Testis (tissue), 5 donors: ENCODE measurements at places on chromosomes 2 and 18.

DNA sequence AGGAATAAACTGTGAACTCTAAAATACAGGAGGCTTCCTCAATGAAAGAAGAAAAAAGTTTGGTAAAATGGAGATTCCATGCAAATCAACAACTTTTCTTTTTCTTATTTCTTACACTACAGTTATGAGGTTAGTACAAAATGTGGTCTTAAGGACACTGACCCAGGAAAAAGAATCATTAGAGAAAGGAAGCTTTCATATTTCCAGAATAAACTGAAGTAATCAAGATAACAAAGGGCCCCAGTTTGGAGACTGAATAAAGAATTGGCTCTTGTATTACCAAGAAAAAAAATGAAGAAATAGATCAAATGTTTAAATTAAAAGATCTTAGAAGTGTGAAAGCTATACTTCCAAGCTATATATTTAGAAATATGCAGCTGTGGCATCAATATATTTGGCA is 72.3 kb downstream of the SLC66A3 start:
- H3K4me1 ChIP-seq = no peaks in the 10 kb centered on the region
- no peaks in the 10 kb centered on the region for H3K27me3 ChIP-seq
- no peak overlapping the region for H3K27ac ChIP-seq
- no peaks in the 10 kb centered on the region for H3K36me3 ChIP-seq
- no peak overlapping the region for H3K4me3 ChIP-seq

- no peak overlapping the region for H3K4me3 ChIP-seq
- H3K4me1 ChIP-seq = peaks cover 10% of the 10 kb centered on the region
- H3K27ac ChIP-seq = no peak overlapping the region
These were observed 64.1 kb downstream of the ZCCHC2 start for GRCh38 chr18:62586781-62587487.

DNA sequence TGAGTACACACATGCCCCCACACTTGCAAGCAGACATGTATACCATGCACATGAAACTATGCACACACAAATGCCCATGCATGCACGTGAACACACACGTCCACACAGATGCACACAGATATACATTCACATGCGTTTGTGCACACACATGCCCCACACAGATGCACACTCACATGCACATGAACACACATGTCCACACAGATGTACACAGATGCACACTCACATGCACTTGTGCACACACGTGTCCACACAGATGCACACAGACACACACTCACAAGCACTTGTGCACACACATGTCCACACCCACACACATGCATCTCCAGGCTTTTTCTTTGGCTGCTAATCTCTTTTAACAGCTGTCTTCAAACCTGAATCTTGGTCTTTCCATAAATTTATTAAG is 31.1 kb downstream of the SNTG2 start:
- H3K4me1 ChIP-seq = peaks cover 10% of the 10 kb centered on the region
- H3K4me3 ChIP-seq = no peak overlapping the region
- no peaks in the 10 kb centered on the region for H3K27me3 ChIP-seq

DNA sequence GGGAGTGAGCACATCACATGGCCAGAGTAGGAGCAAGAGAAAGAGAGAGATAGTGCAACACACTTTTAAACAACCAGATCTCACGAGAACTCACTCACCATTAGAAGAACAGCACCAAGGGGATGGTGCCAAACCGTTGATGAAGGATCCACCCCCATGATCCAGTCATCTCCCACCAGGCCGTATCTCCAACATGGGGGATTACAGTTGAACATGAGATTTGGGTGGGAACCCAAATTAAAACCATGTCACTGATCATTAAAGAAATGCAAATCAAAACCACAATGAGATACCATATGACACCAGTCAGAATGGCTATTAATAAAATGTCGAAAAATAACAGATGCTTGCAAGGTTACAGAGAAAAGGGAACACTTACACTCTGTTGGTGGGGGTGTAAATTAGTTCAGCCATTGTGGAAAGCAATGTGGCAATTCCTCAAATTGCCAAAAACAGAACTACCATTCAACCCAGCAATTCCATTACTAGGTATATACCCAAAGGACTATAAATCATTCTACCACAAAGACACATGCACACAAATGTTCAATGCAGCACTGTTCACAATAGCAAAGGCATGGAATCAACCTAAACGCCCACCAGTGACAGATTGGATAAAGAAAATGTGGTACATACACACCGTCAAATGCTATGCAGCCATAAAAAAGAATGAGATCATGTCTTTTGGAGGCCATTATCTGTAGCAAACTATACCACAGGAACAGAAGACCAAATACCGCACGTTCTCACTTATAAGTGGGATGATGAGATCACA is 137.1 kb downstream of the COL6A3 start:
- H3K27me3 ChIP-seq = no peaks in the 10 kb centered on the region
- H3K27ac ChIP-seq = no peak overlapping the region
- no peak overlapping the region for H3K4me3 ChIP-seq
- no peak for DNase-seq

DNA sequence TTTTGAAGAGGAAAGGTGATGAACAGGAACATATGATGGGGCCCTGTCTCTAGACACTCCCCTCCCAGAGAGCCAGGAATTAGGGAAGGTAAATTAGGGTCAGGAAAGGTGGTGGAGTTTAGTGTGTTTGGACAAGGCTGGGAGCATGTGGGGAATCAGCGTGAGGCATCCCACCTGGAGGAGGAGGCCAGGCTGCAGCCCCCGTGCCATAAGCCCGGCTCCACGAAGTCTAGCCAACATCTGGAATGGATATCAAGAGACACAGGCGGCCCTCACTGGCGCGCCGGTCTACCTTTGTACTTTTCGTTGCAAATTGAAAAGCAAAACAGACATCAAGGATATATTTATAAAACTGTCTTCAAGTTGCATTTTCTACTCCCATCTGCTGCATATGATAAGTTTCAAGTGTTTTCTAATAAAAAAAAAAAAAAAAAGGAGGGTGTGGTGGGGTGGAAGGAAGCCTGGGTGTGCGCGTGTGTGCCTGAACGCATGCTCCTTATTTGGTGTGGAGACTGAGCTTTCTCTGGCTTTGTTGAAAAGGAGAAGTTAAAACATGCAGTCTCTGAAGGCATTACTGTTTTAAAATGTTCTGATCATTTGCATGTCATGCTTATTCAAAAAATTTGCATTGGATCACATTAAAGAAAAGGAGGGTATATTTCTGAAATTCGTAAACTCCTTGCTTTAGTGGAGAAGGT is 546.7 kb upstream of the ID2 start:
- H3K27ac ChIP-seq = no peak overlapping the region
- H3K36me3 ChIP-seq = no peaks in the 10 kb centered on the region
- DNase-seq = no peak
- H3K4me1 ChIP-seq = no peaks in the 10 kb centered on the region
- H3K4me3 ChIP-seq = no peak overlapping the region

- no peak overlapping the region for H3K27ac ChIP-seq
- H3K27me3 ChIP-seq = no peaks in the 10 kb centered on the region
These were observed 19.1 kb upstream of the BCL2L11 start for GRCh38 chr2:111101592-111101991.

- no peak overlapping the region for H3K4me3 ChIP-seq
- no peaks in the 10 kb centered on the region for H3K36me3 ChIP-seq
- DNase-seq = no peak
These were observed 4.1 kb upstream of the LRP1B start for GRCh38 chr2:142134911-142135310.

DNA sequence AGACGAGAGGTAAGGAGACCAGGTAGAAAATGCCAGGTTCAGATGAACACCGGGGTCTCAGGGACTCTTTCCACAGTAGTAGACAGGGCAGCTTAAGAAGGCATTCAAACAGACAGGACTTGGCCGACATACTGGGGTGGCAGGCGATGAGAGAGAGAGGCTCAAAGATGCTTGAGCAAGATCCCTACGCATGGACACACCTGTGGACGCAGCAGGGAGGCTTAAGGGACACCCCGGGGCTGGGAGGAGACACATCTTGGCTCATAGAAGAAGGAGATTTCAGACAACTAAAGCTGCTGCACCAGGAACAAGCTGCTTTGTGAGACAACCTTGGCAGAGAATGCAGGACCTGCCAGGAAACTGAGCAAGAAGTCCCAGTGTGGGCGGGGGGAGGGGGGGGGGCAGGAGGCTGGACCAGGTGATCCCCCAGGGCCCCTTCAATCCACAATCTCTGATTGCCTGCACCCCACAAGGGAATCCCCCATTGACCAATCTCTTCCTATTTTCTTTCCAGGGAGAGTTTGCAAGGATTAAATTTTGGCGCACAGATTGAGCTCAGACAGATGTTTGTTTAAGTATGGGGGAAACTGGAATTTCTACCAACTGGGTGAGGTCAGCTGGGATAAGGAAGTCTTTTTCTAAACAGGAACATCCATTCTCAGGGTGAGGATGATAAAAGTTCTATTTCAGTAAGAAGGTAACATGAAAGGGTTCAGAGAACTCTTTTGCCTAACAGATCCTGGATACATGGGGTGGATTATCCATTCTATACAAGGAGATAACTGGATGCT is 400.7 kb downstream of the NBAS start:
- H3K36me3 ChIP-seq = no peaks in the 10 kb centered on the region
- no peaks in the 10 kb centered on the region for H3K27me3 ChIP-seq
- DNase-seq = no peak
- no peak overlapping the region for H3K4me3 ChIP-seq

- DNase-seq = no peak
- H3K4me3 ChIP-seq = no peak overlapping the region
- H3K27me3 ChIP-seq = no peaks in the 10 kb centered on the region
- H3K27ac ChIP-seq = no peak overlapping the region
- no peaks in the 10 kb centered on the region for H3K4me1 ChIP-seq
These were observed 443.3 kb upstream of the MEIS1 start for GRCh38 chr2:65991381-65992197.

GRCh38 chr2:75822336-75822735 is 111.6 kb upstream of the GCFC2 start:
- no peaks in the 10 kb centered on the region for H3K27me3 ChIP-seq
- no peak for DNase-seq
- H3K27ac ChIP-seq = no peak overlapping the region
- H3K4me1 ChIP-seq = no peaks in the 10 kb centered on the region
- no peaks in the 10 kb centered on the region for H3K36me3 ChIP-seq

DNA sequence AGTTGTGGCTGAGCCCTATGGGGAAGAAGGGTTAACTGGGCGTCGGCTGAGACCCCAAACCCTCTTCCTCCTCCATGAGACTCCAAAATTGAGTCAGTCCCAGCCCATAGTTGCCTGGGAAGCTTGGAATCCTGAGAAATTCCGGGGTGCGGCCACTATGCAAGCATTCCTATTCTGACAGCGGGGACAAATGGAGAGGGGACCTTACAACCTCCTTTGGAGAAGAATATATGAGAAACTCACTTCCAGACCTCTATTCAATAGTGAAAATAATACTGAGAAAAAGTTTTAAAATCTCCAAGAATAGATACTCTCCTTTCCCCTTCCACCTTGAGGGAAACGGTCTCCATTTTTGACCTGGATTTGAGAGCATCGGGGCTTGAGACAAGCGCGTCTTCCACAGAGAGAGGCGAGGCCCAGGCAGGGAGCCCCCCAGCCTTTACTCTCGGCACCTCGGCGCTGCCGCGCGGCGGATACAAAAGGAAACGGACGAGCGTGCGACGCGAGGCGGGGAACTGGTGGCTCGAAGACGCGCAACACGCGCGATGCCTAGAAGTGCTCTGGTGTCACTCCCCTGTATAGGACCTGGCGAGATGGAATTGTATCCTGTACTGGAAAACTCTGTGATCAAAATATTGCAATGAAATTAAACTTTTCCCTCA is 11.1 kb downstream of the NR4A2 start:
- no peak for DNase-seq
- no peaks in the 10 kb centered on the region for H3K27me3 ChIP-seq
- no peaks in the 10 kb centered on the region for H3K36me3 ChIP-seq
- peak overlapping the region; percentile 55 for H3K4me3 ChIP-seq
- no peak overlapping the region for H3K27ac ChIP-seq
- H3K4me1 ChIP-seq = peaks cover 16% of the 10 kb centered on the region

DNA sequence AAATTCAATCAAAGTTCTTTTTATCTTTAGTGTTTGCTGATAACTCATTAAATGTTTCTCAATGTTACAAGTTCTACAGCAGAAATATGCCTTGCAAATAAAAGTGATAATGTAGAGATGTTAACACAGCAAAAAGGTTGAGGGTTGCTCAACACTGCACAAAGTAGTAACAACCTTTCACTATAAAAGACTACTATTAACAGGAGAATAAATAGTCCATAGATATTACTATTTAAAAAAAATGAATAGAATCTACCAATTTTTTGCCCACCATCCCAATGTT is 378.1 kb downstream of the RBM43 start:
- DNase-seq = no peak
- no peak overlapping the region for H3K27ac ChIP-seq
- no peaks in the 10 kb centered on the region for H3K27me3 ChIP-seq
- no peak overlapping the region for H3K4me3 ChIP-seq
- H3K4me1 ChIP-seq = peaks cover 5% of the 10 kb centered on the region

DNA sequence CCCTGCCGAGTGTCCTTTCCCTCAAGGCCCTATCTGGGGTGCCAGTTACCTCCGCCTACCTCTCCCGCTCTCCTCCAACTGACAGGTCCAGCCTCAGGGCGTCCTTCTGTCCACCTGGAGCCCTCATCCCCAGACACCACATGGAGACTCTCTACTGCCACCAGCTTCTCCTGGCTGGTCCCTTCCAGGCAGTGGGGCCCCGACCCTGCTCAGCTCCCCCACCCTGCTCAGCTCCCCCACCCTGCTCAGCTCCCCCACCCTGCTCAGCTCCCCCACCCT is 74.0 kb upstream of the ODC1 start:
- H3K27ac ChIP-seq = no peak overlapping the region
- H3K4me1 ChIP-seq = no peaks in the 10 kb centered on the region
- H3K27me3 ChIP-seq = no peaks in the 10 kb centered on the region
- H3K4me3 ChIP-seq = no peak overlapping the region
- DNase-seq = no peak

- H3K27ac ChIP-seq = no peak overlapping the region
- H3K4me1 ChIP-seq = peaks cover 21% of the 10 kb centered on the region
- no peak overlapping the region for H3K4me3 ChIP-seq
- H3K27me3 ChIP-seq = no peaks in the 10 kb centered on the region
- DNase-seq = peak; percentile 16
These were observed 275.4 kb upstream of the HS6ST1 start for GRCh38 chr2:128593879-128594650.

DNA sequence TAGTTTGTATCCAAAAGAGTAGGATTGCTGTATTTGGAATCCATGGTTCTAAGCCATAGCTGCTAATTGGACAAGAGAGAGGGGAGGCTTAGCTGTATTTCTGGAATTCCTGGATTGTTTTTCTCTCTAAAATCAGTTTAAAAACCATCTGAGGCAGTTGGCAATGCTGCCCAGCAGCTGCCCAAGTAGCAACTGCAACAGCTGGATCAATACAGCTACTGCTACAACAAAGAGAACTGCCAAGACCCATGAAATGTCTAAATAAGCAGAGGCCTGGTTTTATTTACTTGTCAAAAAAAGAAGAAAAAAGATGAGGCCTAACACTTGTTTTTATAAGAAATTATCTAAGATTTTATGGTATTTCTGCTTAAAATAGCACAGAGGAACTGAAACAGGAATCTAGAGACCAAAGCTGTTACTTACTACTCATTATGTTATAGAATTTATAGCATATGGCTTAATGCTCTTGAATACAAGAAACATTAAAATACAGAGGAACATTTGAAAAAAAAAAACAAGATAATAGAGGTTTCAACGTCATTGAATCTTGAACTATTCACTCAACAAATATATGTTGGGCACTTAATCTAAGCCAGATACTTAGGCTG is 39.1 kb downstream of the TMEFF2 start:
- no peak overlapping the region for H3K4me3 ChIP-seq
- H3K27me3 ChIP-seq = no peaks in the 10 kb centered on the region
- no peaks in the 10 kb centered on the region for H3K4me1 ChIP-seq
- no peaks in the 10 kb centered on the region for H3K36me3 ChIP-seq
- DNase-seq = no peak
- no peak overlapping the region for H3K27ac ChIP-seq

- H3K4me1 ChIP-seq = no peaks in the 10 kb centered on the region
- H3K36me3 ChIP-seq = no peaks in the 10 kb centered on the region
- H3K27ac ChIP-seq = no peak overlapping the region
- H3K27me3 ChIP-seq = no peaks in the 10 kb centered on the region
- no peak for DNase-seq
These were observed 60.8 kb upstream of the CCDC195 start for GRCh38 chr2:224776795-224777558.
